Fibroblast of villous mesenchyme (primary cell): ENCODE measurements at places on chromosomes 7 and 10.
A peak's percentile ranks its signal among the peaks of the same experiment; 100 is the strongest.

DNA sequence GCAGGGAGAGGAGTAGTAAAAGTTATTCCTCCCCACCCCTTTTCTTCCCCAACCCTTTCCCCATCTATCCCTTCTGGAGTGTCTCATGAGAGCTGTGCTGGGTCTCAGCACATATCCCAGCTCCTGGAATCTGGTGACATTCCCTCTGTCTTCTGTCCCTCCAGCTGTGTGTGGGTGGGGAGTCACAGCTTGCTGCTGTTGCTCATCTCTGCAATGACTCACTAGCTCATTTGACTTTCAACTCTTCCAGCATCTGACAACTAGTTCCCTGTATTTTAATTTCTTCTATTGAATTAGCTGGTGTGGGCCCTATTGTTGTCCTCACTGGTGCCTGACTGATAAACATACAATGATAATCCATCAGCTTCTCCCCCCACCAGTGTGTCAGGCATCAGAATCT lies 198.9 kb upstream of the AUTS2 start:
- DNase-seq, result peak; percentile 5

- no peak for DNase-seq
Measured at GRCh38 chr7:43692582-43693373, 36.5 kb downstream of the COA1 start.

- no peak for DNase-seq
Measured at GRCh38 chr7:90777465-90777864, 181.3 kb downstream of the CDK14 start.

DNA sequence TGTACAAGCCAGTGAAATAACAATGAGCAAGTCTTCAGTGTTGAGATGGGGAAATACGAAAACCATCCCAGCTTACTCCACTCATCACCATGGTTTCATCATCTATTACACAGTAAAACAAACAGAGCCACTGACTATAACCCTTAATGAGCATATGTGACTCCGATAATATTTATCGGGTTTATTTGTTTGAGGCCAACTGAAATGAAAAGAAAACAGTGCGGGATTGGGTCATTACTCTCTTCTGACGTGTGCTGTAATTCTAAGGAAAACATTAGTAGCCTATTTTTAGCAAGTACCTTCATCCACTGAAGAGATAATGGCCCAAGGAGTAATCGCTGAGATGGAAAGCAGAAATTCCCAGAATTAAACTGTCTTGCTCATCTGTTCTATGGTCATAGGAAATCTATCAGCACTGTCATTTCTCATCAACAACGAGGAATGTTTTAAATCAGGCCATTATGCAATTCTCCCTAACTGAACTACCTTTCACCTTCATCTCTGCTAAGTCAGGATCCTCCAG lies 716.5 kb downstream of the INHBA start:
- DNase-seq, result peak; percentile 94

GRCh38 chr10:90842725-90843124 lies 15.1 kb downstream of the HTR7 start:
- DNase-seq, result no peak

- peak; percentile 89 for DNase-seq
Measured at GRCh38 chr7:112080441-112080840, 125.8 kb downstream of the DOCK4 start.

- peak; percentile 40 for DNase-seq
Measured at GRCh38 chr7:135204341-135204749, 7.0 kb downstream of the WDR91 start.

- DNase-seq, result no peak
Measured at GRCh38 chr10:85925201-85925750, 441.3 kb downstream of the GRID1 start.

DNA sequence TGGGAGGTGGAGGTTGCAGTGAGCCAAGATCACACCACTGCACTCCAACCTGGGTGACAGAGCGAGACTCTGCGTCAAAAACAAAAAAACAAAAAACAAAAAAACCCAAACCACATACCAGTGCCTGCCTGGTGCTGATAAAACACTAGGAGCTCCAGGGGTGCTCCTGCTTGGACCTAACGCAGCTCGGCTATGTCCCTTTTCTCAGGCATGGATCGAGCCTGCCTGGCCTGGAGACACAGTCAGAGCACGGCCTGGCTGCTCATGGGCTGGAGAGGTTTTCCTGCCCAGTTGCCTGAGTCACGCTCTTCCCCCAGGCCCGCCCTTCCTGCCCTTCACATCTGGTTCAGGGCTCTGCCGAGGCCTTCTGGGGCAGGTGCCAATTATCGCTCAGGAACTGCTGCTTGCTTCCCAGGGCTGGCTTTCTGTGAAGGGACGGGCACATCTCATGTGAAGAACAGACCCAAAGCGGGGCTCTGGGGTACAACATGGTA lies 12.6 kb upstream of the NPFFR1 start:
- DNase-seq, result peak; percentile 91

GRCh38 chr7:134639061-134639460 lies 7.6 kb upstream of the BPGM start:
- DNase-seq, result no peak

GRCh38 chr7:149007611-149008010 lies 20.7 kb downstream of the PDIA4 start:
- DNase-seq, result no peak

GRCh38 chr10:8338177-8338766 lies 283.8 kb downstream of the GATA3 start:
- no peak for DNase-seq

DNA sequence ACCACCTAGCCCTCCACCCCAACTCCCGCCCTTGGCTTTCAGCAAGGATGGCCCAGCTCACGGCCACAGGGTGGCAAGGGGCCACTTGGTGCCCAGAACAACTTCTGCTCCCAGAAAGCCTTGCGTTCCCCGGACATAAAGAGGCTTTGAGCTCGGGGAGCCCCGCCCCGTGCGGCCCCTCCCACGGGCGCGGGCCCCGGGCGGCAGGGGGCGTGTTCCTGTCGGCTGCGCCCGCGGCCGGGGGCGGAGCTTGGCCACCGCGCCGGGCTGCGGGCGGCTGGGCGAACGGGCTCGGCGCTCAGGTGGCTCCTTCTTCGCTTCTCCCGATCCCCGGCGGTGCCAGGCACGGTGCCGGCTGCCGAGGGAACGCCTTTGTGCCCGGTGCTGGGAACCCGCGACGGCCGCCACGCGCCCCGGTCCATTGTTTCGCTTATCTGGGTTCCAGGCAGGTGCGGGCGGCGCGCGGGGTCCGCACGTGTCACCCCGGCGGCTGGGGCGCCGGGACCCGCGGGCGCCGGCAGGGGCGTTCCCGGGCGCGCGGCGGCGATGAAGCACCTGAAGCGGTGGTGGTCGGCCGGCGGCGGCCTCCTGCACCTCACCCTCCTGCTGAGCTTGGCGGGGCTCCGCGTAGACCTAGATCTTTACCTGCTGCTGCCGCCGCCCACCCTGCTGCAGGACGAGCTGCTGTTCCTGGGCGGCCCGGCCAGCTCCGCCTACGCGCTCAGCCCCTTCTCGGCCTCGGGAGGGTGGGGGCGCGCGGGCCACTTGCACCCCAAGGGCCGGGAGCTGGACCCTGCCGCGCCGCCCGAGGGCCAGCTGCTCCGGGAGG lies at the start of gene NFE2L3:
TSS of gene NFE2L3 (plus strand) at position 246 of the 829 bp plus-strand sequence. CDS start at position 547, 301 bp downstream.
- peak; percentile 57 for DNase-seq

DNA sequence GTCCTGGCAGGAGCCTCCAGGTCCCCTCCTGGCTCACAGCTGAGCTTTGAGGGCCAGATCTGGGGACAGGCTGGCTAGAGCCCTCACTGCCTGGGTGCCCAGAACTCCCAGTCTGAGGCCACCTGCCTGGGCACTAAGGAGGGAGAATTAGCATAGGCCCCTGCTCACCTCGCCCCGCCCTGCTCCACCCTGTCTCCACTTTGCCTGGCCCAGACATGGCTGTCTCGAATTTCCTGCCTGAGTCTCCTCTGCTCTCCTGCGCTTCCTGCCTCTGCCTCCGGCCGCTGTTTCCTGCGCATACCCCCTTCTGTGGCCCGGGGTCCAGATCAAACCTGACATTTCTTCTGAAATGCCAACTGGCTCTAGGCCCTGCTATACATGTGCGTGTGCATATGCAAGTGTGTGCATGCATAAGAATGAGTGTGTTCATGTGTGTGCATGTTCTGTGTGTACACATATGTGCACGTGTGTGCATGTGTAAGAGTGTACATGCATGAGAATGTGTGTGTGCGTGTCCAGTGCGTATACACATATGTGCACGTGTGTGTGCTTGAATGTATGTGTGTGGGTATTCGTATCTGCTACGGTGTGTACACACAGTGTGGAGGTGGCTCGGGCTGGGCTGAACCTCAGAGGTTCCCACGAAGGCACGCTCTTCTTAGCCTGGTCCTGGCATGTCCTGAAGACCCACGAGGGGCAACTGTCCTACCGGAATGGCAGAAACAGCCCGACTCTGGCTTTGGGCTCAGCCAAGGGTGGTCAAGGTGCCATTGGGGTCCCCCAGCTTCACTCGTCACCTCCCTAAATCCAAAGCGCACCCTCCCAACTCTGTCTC lies 64.9 kb downstream of the MYL10 start:
- DNase-seq, result no peak

- no peak for DNase-seq
Measured at GRCh38 chr7:13792208-13792607, 197.3 kb downstream of the ETV1 start.

DNA sequence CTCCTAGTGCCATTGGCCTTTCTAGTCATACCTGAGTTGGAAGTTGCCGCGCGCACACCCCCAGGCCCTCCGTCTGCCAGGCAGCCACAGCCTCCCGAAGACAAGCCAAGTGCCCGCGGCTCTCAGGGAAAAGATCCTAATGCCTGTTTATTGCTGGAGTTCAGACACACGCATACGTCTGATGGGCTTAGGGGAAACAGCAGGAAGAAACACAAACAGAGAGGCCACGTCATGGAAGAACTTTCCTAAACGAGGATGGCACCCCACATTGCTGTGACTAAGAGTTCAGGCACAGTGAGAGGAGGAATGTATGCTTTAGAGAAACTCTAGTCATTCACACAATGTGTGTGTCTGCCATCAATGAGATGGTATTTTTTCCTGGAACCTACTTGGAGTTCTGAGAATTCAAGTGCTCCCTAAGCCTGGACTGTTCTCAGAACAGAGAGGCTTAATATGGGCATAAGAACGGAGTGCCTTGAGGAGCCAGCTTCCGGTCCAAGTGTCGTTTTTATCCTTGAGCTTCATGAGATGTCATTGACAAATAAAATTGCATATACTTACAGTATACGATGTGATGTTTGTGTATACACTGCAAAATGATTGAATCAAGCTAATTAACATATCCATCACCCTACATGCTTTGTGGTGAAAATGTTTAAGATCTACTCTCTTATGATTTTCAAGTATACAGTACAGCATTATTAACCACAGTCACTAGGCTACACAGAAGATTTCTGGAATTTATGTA lies 11.6 kb upstream of the RBP3 start:
- peak; percentile 26 for DNase-seq

- DNase-seq, result no peak
Measured at GRCh38 chr10:6142644-6143043, 53.8 kb downstream of the RBM17 start.

GRCh38 chr7:47335557-47336471 lies 246.1 kb downstream of the TNS3 start:
- peak; percentile 85 for DNase-seq

DNA sequence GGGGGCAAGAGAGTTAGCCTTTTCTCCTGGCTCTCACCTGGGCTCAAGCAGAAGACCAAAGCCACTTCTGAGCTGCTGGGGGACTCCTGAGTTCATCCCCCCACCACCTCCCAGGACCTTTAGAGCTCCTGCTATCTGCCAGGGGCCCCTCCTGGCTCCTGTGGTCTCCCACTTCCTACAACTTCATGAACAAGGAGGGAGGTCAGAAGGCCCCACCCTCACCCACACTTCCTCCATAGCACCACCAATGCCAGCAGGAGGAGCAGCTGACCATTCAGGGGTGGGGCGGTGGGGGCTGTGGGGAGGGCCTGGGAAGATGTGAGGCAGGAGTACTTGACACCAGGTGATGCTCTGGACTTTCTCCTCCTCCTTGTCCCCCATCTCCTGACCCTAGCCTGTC lies 32.6 kb upstream of the ADCYAP1R1 start:
- no peak for DNase-seq
